ENCODE measurements at places on chromosomes 12 and 14. TPM values are rescaled to one million over a fixed set of nuclear protein-coding genes. Genes with fewer than 3 reads are reported as not detected.

DNA sequence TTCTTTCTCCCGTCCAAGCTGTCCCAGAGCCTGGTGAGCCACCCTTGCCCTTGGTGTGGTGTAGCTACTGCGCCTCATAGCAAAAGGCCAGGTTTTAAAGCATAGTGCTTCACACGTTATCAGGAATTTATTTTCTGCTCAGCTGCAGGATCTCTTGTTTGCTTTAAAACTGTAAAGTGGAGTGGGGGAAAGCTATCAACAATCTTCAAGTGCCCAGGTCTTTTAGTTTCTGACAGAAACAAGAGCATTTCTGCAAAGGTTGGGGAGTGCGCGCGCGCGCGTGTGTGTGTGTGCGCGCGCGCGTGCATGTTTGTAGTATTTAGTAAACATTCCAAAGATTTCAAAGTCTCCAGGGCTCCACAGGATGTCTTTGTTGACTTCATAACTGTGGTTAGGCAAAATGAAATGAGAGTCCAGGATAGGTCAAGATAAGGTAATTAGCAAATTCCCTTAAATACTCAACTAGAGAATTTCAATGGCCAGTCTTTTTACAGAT is 45.5 kb downstream of the EML1 start:
- no peak for DNase-seq
- H3K27ac ChIP-seq = no peak overlapping the region
- H3K4me1 ChIP-seq = no peaks in the 10 kb centered on the region
- no peak overlapping the region for H3K4me3 ChIP-seq
- peaks cover 64% of the 10 kb centered on the region for H3K27me3 ChIP-seq

DNA sequence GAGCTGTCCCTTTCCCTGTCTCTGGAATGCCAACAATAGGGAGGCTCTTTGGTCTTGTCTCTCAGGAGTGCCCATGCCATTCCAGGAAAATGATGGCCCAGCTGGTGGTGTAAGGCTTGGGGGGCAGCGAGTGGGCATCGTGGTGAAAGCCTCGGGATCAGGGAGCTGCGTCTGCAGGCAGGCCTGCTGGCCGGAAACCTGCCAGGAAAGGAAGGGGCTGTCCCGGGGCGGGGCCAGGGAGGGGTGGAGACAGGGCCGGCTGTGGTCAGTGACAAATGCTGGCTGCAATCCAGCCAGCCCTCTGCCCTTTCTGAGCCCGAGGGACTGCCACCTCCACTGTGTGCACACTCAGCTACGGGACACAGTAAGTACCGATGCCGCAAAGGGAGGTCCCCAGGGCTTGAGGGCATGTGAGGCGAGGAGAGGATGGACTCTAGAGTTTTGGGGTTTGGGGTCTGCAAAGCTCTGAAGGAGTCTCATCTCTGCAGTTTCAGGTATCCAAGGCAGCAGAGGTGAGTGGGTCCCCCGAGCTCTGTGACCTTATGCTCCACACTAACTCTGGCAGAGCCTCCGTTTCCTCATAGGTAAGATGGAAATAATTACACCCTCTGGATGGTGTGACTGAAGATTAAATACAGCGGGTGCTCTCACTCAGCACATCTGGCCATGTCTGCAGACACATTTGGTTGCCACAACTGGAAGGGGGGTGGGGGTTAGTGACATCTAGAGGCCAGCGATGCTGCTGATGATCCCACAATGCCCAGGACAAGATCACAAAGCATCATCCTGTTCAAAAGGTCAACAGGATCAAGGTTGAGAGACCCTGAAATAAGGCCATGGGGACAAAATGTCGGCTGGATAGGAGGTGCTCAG is at the start of gene SERPINA5:
TSS of gene SERPINA5 (plus strand) at position 300 of the 873 bp plus-strand sequence. CDS start 5,937 bp downstream, outside the sequence.
- no peaks in the 10 kb centered on the region for H3K27me3 ChIP-seq
- H3K4me3 ChIP-seq = no peak within 1 kb of the TSS
- H3K27ac ChIP-seq = no peak within 1 kb of the TSS
- H3K36me3 ChIP-seq = no peaks in the 10 kb centered on the region
- no peak for DNase-seq
- no peaks in the 10 kb centered on the region for H3K4me1 ChIP-seq

DPPA3 gene
- total RNA-seq = not detected

DCP1B gene
- 21.4 TPM for total RNA-seq

- peak overlapping the region; percentile 85 for H3K4me3 ChIP-seq
- H3K27me3 ChIP-seq = peaks cover 14% of the 10 kb centered on the region
- peak overlapping the region; percentile 27 for H3K27ac ChIP-seq
- peaks cover 43% of the 10 kb centered on the region for H3K4me1 ChIP-seq
Observed at GRCh38 chr14:55129428-55130195, 560 bp downstream of the LGALS3 start.

TAS2R10 gene
- 0.58 TPM for total RNA-seq

GLIPR1L1 gene
- total RNA-seq = not detected

GRCh38 chr14:50875359-50876070 is 3.7 kb downstream of the ABHD12B start:
- peak; percentile 73 for DNase-seq
- H3K36me3 ChIP-seq = no peaks in the 10 kb centered on the region
- peaks cover 32% of the 10 kb centered on the region for H3K4me1 ChIP-seq

- no peak overlapping the region for H3K27ac ChIP-seq
- H3K4me1 ChIP-seq = peaks cover 4% of the 10 kb centered on the region
- H3K4me3 ChIP-seq = no peak overlapping the region
- H3K27me3 ChIP-seq = peaks cover 32% of the 10 kb centered on the region
- H3K36me3 ChIP-seq = no peaks in the 10 kb centered on the region
- DNase-seq = no peak
Observed at GRCh38 chr14:77175843-77176242, 5.8 kb upstream of the TMEM63C start.

DNA sequence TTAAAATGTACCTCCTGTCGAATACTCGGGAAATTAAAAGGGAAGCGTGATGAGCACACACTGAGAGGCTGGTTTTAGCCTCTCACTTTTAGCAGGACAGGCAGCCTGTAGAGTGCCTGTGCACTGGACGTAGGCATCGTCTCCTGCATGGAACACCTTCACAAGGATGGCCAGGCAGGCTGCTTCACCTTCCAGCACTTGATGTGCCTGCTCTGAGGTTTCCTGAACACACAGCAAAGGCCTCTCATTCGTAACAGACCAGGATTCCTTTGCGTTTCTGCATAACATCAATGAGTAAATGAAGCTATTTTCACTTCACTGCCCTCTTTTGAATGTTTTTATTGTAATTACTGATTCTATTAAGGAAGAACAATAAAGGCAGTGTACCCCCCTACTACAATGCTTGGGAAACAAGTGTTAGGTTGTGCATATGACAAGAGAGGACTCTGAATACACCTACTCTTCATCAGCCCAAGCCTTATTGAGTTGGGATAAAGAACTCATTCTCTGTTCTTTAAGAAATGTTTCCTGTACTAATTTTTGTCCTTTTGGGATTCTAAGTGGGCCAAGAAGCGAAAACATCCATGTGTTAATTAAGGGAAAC is 1077.6 kb upstream of the FOXG1 start:
- no peak overlapping the region for H3K27ac ChIP-seq
- DNase-seq = no peak
- no peaks in the 10 kb centered on the region for H3K4me1 ChIP-seq
- no peak overlapping the region for H3K4me3 ChIP-seq

Measured in activated naive CD8-positive, alpha-beta T cell treated with anti-CD3 and anti-CD28 coated beads, Interleukin-2, amount 10 ng/mL, durations not matched to agents 7 days and 5 days (primary cell).